ENCODE measurements at places on chromosomes 5 and 9.

- no peak for DNase-seq
Measured at GRCh38 chr9:36444203-36444602, 44.1 kb upstream of the RNF38 start.

DNA sequence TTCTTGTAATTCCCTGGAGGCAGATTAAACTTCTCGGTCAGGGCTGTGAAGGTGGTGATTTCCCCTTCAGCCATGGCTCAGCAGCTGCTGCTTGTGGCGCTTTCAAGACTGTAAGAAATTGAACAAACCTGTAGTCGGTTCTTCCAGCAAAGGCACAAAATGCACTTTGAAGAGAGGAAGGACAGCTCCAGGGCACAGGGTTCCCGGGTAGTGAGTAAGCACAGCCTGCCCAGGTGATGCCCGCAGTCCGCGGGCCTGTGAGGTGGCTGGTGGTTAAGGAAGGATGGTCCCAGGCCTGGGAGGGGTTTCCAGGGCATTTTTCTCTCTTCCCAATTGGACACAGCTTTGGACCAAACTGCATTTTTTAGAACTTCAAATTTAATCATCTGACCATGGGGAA lies 71.8 kb downstream of the FGF1 start:
- DNase-seq, result no peak

DNA sequence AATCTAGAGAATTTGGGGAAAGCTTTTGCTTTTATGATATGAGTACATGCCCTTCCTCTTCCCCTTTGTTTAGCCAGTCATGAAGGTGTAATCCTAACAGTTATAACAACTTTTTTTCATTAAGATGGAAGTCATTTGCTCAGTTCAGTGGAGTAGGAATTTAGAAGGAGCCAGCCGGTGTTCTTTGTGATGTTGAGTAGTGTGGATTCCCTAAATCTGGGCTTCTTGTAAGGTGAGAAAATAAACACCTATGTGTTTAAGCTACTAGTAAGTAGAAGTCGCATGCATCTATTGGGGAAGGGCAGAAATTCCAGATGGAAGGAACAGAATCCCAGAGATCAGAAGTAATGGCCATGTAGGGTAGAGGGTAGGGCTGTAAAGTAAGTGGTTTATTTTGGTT lies 13.6 kb upstream of the CNTLN start:
- DNase-seq, result no peak

GRCh38 chr5:76674330-76675066 lies 41.4 kb upstream of the F2R start:
- no peak for DNase-seq

DNA sequence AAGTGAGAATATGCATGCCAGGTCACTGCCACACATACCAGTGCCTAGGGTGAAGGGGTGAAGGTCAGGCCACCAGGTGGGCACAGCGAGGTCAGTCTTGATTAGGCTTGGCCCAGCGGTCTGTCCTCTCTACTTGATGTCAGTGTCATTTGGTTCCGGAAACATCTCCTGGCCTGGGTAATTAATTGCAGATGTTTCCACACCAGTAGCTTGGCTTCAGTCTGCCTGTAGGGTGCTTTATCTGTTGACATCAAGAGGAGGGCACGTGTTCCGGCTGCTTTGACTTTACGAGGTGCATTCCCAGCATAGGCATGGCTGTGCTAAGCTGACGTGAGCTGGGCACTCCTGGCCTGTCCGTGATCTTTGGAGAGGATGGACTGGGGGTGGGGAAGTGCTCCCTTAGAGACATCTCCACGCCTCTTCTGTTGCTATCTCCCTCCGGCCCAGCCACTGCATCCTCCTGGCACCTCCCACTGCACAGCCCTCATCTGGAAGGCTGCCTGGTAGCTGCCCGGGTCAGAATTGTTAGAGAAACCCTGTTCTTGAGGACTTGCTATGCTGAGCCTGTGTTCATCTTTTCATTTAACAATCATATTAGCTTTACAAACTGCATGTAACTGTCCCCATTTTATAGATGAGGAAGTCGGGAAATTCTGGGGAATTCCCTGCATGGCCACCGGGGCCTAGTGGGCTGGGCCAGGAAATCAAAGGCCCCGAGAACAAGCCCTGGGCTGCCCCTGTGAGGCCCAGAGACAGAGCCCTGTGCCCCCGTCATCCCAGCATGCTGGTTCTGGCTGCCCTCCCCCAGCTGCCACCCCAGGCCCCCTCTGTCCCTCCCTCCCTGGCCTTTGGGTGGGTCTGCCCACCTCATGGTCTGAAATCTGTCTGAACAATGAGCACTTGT lies 29.1 kb downstream of the JADE2 start:
- peak; percentile 54 for DNase-seq

GRCh38 chr5:7261049-7261448 lies 134.9 kb upstream of the ADCY2 start:
- DNase-seq, result peak; percentile 12

GRCh38 chr5:73135021-73135420 lies 14.6 kb downstream of the TMEM171 start:
- DNase-seq, result no peak

DNA sequence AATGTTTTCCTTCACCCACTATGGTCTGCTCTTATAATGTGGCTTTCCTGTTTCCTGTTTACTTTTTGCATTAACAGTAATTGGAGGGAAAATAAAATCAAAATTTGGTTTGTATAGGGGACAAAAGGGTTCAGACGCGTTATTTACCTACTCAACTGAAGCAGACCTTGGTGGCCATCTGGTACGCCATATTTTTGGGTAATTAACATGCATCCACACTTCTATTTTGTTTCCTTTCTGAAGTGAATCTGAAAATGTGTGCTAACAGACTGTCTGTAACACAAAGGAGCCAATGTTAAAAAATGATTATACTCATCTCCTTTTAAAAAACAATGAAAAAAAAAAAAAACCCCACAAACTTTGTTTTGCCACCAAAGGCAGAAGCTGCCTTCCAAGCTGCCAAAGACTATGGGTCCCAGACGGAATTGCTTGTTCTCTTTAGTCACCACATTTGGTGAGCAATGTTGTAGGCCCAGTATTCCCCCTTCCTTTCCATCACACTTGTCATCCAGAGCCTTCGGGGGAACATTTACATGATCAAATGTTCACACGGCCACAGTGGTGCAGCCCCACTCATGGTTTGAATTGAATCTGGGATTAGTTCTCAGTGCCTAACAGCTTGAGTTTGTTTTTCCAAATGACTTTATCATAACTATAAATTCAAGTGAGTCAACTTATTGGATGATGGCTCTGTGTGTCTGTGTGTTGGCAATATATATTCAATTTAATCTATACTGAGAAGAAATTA lies 323.7 kb upstream of the CD180 start:
- no peak for DNase-seq

DNA sequence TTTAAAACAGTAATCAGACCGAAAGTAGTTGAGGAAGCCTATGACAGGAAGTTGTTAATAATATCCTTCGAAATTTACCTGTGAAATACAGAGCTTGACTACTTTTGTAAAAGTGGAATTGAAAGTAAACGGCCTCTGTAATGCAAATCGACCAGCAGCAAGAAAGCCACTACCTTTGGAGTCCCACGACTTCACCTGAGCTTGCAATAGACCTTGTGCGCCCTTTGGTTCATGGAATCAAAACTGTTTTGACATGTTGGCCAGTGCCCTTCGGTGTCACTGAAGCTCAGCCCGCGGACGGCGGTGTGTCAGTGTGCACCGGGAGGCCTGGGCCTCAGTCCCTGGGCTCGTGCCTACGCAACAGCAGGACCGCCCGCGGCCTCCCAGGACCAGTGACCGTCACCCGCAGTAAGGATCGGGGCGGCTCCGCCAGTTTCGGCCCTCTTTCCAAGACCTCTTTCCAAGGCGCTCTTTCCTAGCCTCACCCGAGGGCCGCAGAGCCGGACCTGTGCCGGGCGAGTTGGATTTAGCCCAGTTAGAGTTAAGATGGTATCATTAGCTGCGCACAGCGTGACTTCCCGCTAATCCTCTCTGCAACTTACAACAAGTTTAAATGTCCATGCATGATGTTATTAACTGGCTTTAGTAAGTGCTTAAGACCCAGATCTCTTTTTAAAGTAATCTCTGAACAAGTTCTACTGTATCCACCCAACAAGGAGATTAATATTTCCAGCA lies 223.3 kb downstream of the MEF2C start:
- DNase-seq, result peak; percentile 78

- DNase-seq, result no peak
Measured at GRCh38 chr5:167773668-167774301, 517.7 kb upstream of the WWC1 start.

All from head of caudate nucleus (tissue), 42 donors.